ENCODE measurements at places on chromosomes 3 and 15.

DNA sequence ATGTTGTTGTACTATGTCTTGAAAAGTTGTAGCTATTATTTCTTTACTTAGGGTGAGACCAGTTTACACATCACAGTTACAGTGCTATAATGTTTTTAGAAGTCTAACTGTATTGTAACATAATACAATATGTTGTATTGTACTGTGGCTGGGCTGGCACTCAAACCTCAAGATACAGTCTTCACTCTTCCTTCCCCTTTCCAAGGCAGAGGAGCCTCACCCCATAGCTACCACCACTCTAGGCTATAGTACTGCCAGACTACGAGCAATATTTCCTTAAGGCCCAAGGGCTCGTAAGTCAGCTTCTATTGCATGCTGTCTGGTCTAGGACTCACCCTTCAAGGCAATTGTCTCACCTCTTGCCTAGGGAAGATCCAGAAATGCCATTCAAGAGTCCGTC is 597.7 kb downstream of the OTOL1 start:
- DNase-seq = no peak

DNA sequence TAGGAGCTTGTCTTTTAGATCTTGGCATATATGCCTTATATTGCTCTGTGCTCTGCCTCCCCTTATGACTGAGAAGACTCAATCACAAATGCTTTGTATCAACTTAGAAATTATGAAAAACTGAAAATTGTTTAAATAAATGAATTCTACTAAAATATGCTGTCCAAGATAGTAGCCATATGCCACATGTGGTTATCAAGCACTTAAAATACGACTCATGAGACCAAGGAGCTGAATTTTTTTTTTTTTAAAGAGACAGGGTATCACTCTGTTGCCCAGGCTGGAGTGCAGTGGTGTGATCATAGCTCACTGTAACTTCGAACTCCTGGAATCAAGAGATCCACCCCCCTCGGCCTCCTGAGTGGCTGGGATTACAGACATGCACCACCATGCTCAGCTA is 118.3 kb downstream of the RFTN1 start:
- DNase-seq = no peak

- DNase-seq = no peak
Observed at GRCh38 chr3:52190294-52191074, 7.5 kb upstream of the ALAS1 start.

- no peak for DNase-seq
Observed at GRCh38 chr3:173916799-173917198, 519.3 kb downstream of the NLGN1 start.

GRCh38 chr3:172110127-172110779 is 70.9 kb downstream of the FNDC3B start:
- DNase-seq = no peak

All from C1 segment of cervical spinal cord (tissue), 14 donors.